T follicular helper cell (primary cell): ENCODE measurements at places on chromosomes 3 and 15.

GRCh38 chr3:157261000-157261399, 101.1 kb upstream of the CCNL1 start:
- DNase-seq = no peak

DNA sequence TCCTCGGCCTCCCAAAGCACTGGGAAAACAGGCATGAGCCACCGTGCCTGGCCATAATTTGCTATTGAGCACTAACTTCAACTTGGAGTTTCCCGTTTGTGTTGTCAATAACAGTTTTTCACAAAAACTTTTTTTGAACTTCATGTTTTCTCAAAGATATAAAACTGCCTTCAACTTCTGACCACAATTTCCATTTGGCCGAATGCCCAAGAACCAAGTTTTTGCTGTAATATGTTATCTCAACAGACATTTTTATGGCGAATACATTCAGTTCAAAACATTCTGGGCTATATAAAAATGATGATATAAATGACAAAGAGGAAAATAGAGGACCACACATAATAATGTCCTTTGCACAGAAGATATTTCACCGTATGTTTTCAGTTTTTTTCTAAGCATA, 56.4 kb downstream of the NEDD4 start:
- no peak for DNase-seq

- DNase-seq = no peak
These were observed 20.7 kb downstream of the FLNB start for GRCh38 chr3:58028902-58029301.

- no peak for DNase-seq
These were observed 201.6 kb downstream of the FEZF2 start for GRCh38 chr3:62171789-62172188.

GRCh38 chr3:63952248-63952594, 40.0 kb upstream of the SCAANT1 start:
- DNase-seq = no peak

DNA sequence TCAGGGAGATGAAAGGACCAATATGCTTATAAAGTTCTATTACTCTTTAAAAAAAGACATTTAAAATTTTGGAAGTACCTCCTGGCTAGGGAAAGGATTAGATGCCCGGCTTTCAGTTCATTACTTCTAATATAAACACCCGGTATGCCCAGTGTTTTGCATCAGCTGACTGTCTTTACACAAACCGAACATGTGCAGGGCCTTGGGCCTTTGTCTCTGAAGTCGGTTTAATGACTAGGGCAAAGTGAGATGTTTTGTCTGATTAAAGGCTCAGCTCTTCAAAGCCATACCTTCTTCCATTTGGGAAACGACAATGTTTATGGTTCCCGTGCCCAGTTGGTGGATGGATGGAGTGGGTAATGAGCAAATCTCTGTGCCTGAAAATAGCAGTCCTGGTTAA, 179.3 kb upstream of the LRTM1 start:
- no peak for DNase-seq

DNA sequence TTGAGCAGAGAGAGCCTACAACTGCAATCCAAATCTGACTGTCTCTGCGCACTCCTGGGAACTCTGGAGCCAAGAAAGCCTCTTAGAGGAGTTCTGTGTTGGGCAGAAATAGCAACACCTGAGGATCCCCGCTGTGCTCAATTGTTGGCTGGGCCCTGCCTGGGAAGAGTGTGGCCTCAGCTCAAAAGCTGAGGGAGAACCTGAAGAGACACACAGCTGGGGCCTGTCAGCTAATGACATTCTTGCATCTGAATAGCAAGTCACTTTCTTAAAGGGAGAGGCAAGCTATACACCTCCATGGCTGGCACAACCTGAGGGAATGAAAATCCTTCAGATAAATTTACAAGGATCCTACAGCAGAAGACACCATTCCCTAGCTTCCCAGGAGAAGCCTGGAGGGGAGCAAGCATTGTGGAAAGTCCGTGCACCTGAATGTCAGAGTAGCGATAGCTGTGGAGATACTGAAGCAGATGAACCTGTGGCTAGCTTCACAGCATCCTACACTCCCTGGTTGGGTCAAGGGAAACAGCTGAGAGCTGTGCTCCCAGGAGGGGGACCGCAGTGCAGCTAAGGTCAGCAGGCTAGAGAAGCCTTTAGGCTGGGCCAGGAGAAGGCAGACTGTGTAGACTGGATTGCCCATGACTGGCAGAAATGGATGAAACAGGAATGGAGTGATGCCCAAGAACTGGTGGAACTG, 159.9 kb upstream of the PFN2 start:
- DNase-seq = no peak

- DNase-seq = no peak
These were observed 325.4 kb upstream of the ONECUT1 start for GRCh38 chr15:53115563-53115962.

DNA sequence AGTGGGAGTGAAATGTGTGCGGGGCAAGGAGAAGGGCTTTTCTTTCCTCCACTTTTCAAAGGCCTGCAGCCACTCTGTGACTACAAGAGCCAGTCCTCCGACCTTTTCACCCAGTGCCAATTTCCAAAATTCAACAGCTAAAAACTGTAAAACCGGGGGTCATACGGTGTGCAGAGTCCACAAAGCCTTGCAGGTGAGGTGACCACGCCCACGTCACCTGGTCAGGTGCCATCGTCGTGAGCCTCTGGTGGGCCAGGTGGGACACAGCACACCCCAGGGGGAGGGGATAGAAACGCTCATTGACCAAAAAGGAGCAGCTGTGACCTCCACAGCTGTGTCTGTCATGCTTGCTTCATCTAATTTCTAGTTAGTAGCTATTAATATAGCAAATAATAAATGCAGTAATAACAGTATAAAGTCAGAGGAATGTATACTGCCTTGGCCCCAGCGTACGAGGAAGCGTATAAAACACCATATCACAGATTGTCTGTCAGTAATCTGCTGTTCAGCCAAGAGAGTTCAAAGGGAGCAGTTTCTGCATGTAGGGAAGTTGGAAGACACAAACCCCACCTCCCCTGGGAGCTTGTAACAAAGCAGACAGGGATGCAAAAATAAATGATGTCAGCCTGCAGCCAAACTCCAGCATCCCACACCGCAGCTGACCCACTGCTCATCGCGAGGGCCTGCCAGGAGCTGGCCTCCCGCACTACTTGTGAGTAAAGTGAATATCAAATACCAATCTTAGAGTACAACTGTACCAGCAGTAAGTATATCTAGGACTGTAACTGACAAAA, 86.7 kb downstream of the VGLL4 start:
- DNase-seq = no peak

GRCh38 chr15:99863550-99864198, 130.4 kb upstream of the LYSMD4 start:
- no peak for DNase-seq

GRCh38 chr15:69540622-69541021, 88.0 kb downstream of the RPLP1 start:
- DNase-seq = no peak

DNA sequence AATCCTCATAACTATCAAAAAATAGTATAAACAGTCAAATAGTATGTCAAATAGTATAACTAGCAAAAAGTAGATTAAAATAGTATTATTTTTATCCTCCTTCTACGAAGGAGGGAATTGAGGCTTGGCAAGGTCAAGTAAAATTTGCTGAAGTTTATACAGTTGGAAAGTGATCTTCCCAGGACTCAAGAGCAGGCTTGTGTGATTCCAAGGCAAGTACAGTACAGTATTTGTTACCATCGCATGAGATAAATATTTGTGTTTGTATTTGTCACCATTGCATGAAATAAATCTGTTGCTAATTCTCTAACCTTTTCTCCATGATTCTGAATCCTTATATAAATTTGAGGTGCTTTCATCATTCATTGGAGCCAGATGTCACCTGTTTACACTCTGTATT, 28.9 kb downstream of the SH3GL3 start:
- no peak for DNase-seq

DNA sequence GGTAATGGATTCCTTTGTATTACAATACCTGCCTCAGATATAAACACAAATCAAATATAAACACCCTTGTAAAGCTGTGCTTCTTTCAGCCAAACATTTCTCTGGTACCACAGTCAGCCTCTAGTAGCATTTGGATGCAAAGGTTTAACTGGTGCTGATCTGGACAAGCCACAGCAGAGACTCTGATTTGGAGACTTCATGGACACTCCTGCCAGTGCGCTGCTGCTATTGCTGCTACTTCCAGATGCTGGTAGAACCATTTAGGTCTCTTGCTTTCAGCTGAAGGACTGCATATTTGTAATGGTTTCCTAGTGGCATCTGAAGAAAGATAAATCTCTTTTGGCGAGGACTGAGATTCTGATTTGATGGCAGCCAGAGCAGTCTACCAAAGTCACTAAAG, 36.9 kb downstream of the NCK1 start:
- DNase-seq = no peak

- no peak for DNase-seq
These were observed 15.8 kb upstream of the RARB start for GRCh38 chr3:25412269-25412668.

- peak; percentile 19 for DNase-seq
These were observed 2.2 kb upstream of the CCR5 start for GRCh38 chr3:46368569-46368968.

DNA sequence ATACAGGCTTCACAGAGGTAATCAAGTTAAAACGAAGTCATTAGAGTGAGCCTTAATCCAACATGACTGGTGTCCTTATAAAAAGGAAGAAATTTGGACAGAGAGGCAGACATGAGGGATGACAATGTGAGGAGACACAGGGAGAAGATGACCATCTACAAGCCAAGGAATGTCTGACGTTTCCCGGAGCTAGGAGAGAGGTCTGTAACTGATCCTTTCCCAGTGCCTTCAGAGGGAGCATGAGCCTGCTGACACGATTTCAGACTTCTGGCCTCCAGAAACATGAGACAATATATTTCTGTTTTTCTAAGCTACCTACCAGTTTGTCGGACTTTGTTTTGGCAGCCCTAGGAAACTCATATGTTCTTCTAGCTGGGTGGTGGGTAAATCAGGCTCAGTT, 15.1 kb downstream of the TM4SF1 start:
- no peak for DNase-seq

GRCh38 chr3:171345107-171345843, 114.9 kb downstream of the TNIK start:
- no peak for DNase-seq

DNA sequence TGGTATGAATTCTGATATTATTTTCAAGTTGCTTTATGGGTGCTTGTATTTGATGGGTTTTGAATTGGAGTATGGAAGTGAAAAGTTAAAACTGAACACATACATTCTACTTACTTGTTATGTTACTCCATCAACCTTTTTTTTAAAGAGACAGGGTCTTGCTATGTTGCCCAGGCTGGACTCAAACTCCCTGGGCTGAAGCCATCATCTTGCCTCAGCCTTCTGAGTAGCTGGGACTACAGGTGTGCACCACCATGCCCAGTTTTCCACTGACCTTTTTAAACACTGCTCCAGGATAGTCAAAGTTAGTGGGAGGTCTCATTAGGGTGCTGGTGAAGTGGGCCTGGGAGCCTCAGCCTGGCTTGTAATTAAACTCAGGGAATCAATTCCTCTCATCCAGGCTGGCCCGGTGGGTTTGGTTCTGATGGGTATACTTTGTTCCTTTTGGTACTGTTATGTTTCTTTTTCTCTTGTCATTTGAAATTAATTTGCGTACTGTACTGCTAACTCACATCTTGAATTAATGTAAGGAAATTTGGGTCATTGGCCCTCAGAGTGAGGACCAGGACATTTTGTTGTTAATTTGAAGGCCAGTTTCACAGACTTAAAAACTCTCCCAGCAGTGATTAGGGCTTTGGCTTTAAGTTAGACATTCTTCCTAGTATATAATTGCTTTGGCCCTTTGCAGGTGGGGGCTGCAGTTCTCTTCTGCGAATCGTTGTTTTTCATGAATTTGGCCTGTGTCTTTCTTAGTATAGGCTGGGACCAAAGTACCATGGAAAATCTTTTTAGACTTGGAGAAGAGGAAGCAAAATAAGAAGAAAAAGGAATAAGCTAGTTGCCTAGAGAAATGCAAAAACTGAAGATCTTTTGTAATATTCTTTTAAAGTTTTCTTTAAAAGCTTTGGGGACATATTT, 66.9 kb downstream of the FNDC3B start:
- DNase-seq = no peak

GRCh38 chr3:184031187-184031792, at the start of gene HTR3D:
Gene HTR3D (plus strand): TSS chr3:184031742. CDS start chr3:184031742, 0 bp downstream.
- DNase-seq = no peak

GRCh38 chr15:65952391-65953053, 83.2 kb downstream of the RAB11A start:
- DNase-seq = no peak

- no peak for DNase-seq
These were observed 189.9 kb downstream of the TCF12 start for GRCh38 chr15:57108296-57108695.

GRCh38 chr3:120018299-120018698, 75.9 kb downstream of the GSK3B start:
- DNase-seq = no peak

DNA sequence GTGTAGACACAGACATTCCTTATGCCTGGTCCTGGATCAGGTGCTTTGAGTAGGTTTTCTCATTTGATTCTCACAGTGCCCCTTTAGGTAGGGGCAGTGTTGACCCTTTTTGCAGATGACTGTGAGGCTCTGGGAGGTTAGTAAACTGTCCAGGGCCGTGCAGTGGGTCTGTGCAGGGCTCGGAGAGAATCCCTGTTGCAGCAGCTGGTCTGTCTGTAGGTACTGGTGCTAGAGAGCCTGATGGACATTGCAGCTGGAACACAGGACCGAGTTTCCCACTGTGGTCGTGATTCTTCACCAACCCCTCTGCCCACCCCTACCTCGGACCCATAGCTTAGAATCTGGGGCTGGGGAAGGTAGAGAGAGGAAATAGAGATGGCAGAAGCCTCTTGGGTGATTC, 51.8 kb downstream of the CHCHD6 start:
- DNase-seq = no peak

DNA sequence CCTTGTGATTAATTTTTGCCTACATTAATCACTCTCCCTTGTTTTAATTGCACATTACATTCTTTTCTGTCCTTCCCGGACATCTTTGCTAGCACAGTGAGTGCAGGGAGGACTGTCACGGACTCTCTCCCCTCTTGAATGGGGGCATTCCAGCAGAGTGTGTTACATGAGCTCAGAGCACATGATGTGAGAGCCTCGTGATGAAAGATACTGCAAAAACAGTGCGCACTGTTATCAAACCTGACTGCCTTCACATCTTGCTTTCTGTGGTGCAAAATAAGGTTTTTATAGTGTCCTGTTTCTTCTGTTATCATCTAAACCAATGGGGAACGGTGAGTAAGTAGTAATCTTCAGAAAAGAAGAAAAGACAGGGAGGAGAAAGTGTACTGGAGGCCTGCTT, 167.5 kb downstream of the PGPEP1L start:
- DNase-seq = no peak

GRCh38 chr3:196689941-196690660, 21.9 kb downstream of the CEP19 start:
- DNase-seq = no peak

- no peak for DNase-seq
These were observed 416.8 kb upstream of the NAALADL2 start for GRCh38 chr3:174442302-174442682.

GRCh38 chr3:182261041-182261440, 532.3 kb upstream of the ATP11B start:
- no peak for DNase-seq

GRCh38 chr15:62254137-62254934, 89.3 kb upstream of the C2CD4B start:
- DNase-seq = peak; percentile 28
